ENCODE measurements at places on chromosomes 6 and 20. TPM values are rescaled to one million over a fixed set of nuclear protein-coding genes. Genes with fewer than 3 reads are reported as not detected.

PLAGL1 gene
- total RNA-seq, result 294 TPM

DSE gene
- total RNA-seq, result 26.5 TPM

PAK5 gene
- total RNA-seq, result 0.10 TPM

SNRPB2 gene
- 61.9 TPM for total RNA-seq

TAGAP gene
- total RNA-seq, result 0.41 TPM

NOL7 gene
- total RNA-seq, result 43.5 TPM

AKAP12 gene
- total RNA-seq, result 70.1 TPM

NKX2-2 gene
- 0.82 TPM for total RNA-seq

DDO gene
- not detected for total RNA-seq

PI3 gene
- total RNA-seq, result not detected

TP53INP2 gene
- 68.5 TPM for total RNA-seq

ARFGEF3 gene
- total RNA-seq, result 6.4 TPM

BPI gene
- total RNA-seq, result not detected

PNPLA1 gene
- not detected for total RNA-seq

C20orf141 gene
- not detected for total RNA-seq

BYSL gene
- total RNA-seq, result 21.9 TPM

LGSN gene
- not detected for total RNA-seq

TRDN gene
- 9.1 TPM for total RNA-seq

SNAP25 gene
- total RNA-seq, result 0.38 TPM

MRAP2 gene
- 5.1 TPM for total RNA-seq

LY6G6F gene
- total RNA-seq, result not detected

CD40 gene
- total RNA-seq, result 69.4 TPM

CDK19 gene
- 19.0 TPM for total RNA-seq

GSTA1 gene
- 1.1 TPM for total RNA-seq

OR2J3 gene
- total RNA-seq, result not detected

NNAT gene
- 0.54 TPM for total RNA-seq

CABLES2 gene
- total RNA-seq, result 9.3 TPM

SAMD3 gene
- 1.0 TPM for total RNA-seq

CALHM6 gene
- 1.3 TPM for total RNA-seq

POLR3F gene
- total RNA-seq, result 12.2 TPM

SNX21 gene
- total RNA-seq, result 11.9 TPM

SLC22A16 gene
- 0.54 TPM for total RNA-seq

TRMT11 gene
- total RNA-seq, result 9.6 TPM

FERMT1 gene
- 0.62 TPM for total RNA-seq

PKIB gene
- 38.5 TPM for total RNA-seq

LRFN2 gene
- total RNA-seq, result 0.59 TPM

SLC17A2 gene
- not detected for total RNA-seq

MROH8 gene
- 4.3 TPM for total RNA-seq

BMP6 gene
- 0.97 TPM for total RNA-seq

CGA gene
- not detected for total RNA-seq

DSN1 gene
- total RNA-seq, result 12.8 TPM

MTRF1L gene
- 42.2 TPM for total RNA-seq

TCP11 gene
- total RNA-seq, result 0.18 TPM

MUCL3 gene
- not detected for total RNA-seq

GPLD1 gene
- total RNA-seq, result 1.2 TPM

DLL1 gene
- total RNA-seq, result 59.5 TPM

NRN1 gene
- 39.6 TPM for total RNA-seq

TCF15 gene
- 6.6 TPM for total RNA-seq

GABRR2 gene
- 0.36 TPM for total RNA-seq

DYNLRB1 gene
- 96.8 TPM for total RNA-seq

ULBP3 gene
- 16.0 TPM for total RNA-seq

NKAIN4 gene
- total RNA-seq, result 3.3 TPM

SCUBE3 gene
- total RNA-seq, result 1.2 TPM

PRL gene
- not detected for total RNA-seq

Measured in endothelial cell (in vitro differentiated cells).